ENCODE measurements at places on chromosomes 5 and 9.

GRCh38 chr5:107058235-107058634 lies 612.5 kb downstream of the EFNA5 start:
- no peak for DNase-seq

- DNase-seq = no peak
These were observed 737 bp downstream of the NANS start for GRCh38 chr9:98057138-98057799.

GRCh38 chr9:99430301-99430700 lies 208.2 kb downstream of the SEC61B start:
- no peak for DNase-seq

- DNase-seq = no peak
These were observed 318.0 kb downstream of the ACTL7B start for GRCh38 chr9:108537756-108538155.

GRCh38 chr9:73009649-73010288 lies 56.9 kb upstream of the ALDH1A1 start:
- DNase-seq = no peak

- DNase-seq = no peak
These were observed 132.6 kb downstream of the SPOCK1 start for GRCh38 chr5:137366526-137366925.

DNA sequence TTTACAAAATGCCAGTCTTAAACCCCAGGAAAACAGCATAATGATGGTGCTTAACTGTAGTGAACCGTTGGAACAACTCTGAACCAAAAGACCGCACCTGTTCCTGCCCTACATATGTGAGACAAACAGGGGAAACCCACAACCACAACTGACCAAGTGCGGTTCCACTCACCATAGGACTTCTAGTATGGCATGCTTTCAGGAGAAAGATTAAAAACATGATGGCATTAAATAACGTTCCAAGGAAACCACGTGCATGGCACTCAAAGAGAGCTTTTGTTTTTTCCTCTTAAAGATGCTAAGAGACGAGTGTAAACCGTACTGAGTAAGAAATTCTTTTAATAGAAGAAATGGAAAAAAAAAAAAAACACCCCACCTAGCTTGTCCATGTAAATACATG lies 119.8 kb downstream of the SSBP2 start:
- DNase-seq = no peak

DNA sequence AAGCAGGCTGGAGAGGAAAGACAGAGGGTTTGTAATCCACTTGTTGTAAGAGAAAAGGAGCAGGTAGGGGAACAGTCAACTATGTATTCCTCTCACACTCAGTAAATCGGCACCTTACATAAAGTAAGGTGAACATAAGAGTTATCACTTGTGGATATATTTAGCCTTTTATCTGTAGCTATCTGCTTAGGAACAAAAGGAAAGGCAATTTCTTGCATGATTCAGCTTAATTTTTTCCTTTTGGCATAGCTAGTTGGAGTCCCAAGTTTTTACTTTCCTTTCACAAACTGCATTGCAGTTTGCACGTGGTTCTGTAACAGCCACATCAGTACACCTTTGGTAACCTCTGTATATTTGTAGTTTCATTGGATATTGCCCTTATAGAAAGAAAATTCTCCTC lies 250.9 kb upstream of the PIK3R1 start:
- DNase-seq = no peak

- DNase-seq = peak; percentile 10
These were observed 1.1 kb upstream of the SPIN1 start for GRCh38 chr9:88387036-88387551.

DNA sequence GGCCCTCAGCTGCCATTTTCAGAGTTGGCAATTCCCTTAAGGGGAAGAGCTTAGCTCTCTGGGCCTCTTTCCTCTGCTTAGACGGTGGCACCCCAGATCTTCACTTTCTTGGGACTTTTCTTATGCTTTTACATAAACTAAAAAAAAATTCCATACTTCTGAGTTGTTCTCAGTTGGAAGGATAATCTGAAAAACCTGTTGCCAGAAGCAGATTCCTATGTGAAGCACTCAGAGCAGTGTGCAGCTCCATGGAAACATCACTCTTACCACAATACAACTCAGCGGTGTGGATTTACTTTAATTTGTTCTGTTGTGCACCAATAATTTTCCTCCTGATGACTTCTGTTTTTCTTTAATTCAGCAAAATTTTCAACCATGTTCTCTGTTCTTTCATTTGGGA lies 44.1 kb upstream of the MROH2B start:
- DNase-seq = no peak

GRCh38 chr5:91006713-91007112 lies 376.4 kb downstream of the ARRDC3 start:
- DNase-seq = no peak

GRCh38 chr9:12627096-12627495 lies 66.1 kb upstream of the TYRP1 start:
- DNase-seq = no peak

- no peak for DNase-seq
These were observed 722.0 kb upstream of the ADAMTS16 start for GRCh38 chr5:4418084-4418483.
